Omental fat pad (tissue), 4 donors: ENCODE measurements at places on chromosomes 12 and 14.

GRCh38 chr12:24754690-24755638 is 193.9 kb downstream of the BCAT1 start:
- DNase-seq, result no peak

DNA sequence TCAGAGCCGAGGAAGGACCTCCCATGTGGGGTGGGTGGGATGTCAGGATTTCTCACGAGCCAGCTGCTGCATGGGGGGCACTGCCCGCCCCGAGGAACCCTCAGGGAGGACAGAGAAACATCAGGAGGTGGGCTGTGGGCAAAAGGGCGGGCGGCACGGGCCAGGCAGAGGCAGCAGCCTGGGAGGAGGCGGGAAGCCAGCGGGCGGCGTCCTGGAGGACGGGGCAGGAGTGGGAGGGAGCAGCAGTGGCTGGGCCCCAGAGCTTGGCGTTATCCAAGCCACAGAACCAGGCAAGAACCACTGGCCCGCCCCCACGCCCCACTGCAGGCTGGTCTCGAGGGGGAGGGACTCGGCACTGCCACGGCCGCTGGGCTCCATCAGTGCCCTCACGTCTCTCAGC is 2.4 kb downstream of the C14orf180 start:
- no peak for DNase-seq

- no peak for DNase-seq
Observed at GRCh38 chr12:89085421-89085820, 266.9 kb downstream of the DUSP6 start.

DNA sequence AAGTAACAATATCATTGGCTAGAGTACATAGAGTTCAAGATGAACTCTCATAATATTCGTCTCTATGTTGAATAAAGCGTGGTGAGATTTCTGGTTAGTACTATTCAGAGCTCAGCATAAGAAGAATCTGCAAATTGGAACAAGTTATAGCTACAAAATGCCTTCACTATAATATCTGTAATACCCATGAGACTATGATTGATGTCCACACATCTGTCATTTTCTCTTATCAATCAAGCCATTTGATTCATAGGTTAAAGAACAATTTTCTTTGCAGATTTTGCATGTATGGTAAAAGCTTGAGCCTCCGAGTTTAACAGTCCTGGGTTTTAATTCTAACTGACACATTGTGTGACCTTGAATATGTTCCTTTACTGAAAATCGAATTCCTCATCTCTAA is 1.4 kb downstream of the SOCS4 start:
- DNase-seq, result no peak
